ENCODE measurements at places on chromosomes 11 and 22. TPM values are rescaled to one million over a fixed set of nuclear protein-coding genes. Genes with fewer than 3 reads are reported as not detected.

DNA sequence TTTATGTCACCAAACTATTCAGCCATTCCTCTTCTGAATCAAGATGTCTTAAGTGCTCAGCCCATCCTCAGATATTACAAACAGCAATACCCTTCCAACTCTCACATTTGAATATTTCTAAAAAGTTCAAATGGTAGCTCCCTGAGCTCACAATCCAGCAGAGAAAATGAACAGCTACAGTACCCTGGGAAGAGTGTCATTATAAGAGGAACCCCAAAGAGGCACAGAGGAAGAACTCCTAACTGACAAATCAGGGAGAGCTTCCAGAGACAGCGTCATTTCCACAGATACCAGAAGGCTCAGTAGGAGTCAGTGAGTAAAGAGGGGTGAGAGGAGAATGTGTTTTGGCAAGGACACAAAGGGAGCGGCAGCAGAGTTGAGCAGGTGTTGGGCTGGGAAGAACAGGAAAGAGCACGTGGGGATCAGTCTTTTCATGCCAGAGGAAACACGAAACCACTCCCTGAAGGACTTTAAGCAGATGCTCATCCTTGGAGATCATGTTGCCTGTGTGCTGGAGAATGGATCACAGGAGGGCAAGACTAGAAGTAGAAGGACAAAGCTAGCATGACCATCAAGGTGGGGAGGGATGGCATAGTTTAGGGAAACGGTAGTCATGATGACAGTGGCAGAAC lies 4.3 kb downstream of the CLTCL1 start:
- no peak overlapping the region for H3K4me3 ChIP-seq
- H3K4me1 ChIP-seq = peaks cover 61% of the 10 kb centered on the region
- DNase-seq = peak; percentile 16

DNA sequence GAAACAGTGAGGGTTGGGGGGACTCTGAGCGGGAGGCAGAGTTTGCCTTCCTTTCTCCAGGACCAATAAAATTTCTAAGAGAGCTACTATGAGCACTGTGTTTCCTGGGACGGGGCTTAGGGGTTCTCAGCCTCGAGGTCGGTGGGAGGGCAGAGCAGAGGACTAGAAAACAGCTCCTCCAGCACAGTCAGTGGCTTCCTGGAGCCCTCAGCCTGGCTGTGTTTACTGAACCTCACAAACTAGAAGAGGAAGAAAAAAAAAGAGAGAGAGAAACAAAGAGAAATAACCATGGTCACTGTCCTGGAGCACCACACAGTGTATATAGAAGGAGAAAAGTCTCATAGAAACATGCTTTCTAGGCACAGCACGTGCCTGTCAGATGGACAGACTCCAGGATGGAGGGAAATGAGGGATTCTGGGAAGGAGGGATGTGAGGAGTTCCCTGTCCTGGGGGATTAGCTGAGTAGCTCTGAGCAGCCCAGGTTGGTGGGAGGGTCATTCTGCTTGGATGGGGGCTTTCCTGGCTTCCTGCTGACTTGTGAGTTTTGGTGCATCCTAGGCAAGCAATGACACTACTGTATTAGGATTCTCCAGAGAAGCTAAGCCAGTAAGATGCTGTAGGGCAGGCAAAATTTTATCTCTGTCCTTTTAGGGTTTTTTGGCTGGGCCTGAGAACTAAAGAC lies 3.1 kb downstream of the GSTP1 start:
- no peak for DNase-seq
- H3K4me1 ChIP-seq = peaks cover 9% of the 10 kb centered on the region
- 0 out of 2 replicates have a peak, but pooled peaks cover 8% of the 10 kb centered on the region for H3K36me3 ChIP-seq

- no peaks in the 10 kb centered on the region for H3K27me3 ChIP-seq
- no peak for DNase-seq
Observed at GRCh38 chr11:61147271-61147670, 14.0 kb downstream of the VPS37C start.

DNA sequence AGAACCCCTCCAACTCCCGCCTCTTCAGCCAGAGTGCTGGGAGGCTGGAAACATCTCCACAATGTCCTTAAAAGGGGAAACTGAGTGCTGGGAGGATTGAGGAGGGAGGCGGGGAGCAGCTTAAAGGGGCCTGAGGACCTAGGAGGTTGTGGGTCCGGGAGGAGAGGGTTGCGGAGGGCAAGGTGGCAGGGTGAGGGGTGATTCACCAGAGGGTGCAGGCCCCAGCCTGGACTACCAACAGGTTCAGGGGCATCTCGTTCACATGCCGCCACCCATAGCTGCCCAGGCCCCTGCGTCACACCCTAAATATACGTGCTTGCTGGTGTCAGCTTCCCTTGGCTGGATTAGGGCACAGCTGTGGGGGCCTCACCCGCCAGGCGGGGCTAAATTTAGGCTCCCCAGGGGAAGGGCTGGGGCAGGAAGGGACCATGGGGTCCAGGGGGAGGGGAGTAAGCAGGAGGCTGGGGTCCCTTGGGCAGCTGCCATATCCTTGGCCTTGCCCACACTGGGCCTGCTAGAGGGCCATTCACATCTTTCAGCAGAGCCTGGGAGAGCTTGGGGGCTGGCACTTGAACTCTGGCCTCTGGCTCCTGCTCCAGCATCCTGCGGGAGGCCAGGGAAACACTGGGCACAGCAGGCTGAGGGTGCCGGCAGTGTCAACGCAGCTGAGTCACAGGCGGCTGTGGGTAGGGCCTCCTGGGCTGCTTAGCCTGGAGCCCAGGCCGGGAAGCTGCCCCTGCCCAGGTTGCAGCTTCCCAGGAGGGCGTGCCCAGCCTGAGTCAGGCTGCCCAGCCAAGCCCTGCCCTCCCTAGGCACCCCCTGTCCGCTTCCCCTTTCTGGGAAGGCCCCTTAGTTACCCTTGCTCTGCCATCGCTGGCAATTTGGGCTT lies 1.3 kb downstream of the EHBP1L1 start:
- peak overlapping the region; percentile 92 for H3K4me3 ChIP-seq
- peaks cover 24% of the 10 kb centered on the region for H3K4me1 ChIP-seq
- H3K27me3 ChIP-seq = no peaks in the 10 kb centered on the region
- peak; percentile 93 for DNase-seq
- peaks cover 6% of the 10 kb centered on the region for H3K36me3 ChIP-seq

GRCh38 chr22:20156611-20157429 lies 6.0 kb upstream of the CCDC188 start:
- H3K4me1 ChIP-seq = no peaks in the 10 kb centered on the region
- no peaks in the 10 kb centered on the region for H3K27me3 ChIP-seq
- DNase-seq = peak; percentile 53
- H3K27ac ChIP-seq = no peak overlapping the region

- peak overlapping the region; percentile 79 for H3K4me3 ChIP-seq
- no peaks in the 10 kb centered on the region for H3K27me3 ChIP-seq
- DNase-seq = no peak
- H3K36me3 ChIP-seq = no peaks in the 10 kb centered on the region
Observed at GRCh38 chr11:130003717-130004001, 1.0 kb upstream of the PRDM10 start.

DNA sequence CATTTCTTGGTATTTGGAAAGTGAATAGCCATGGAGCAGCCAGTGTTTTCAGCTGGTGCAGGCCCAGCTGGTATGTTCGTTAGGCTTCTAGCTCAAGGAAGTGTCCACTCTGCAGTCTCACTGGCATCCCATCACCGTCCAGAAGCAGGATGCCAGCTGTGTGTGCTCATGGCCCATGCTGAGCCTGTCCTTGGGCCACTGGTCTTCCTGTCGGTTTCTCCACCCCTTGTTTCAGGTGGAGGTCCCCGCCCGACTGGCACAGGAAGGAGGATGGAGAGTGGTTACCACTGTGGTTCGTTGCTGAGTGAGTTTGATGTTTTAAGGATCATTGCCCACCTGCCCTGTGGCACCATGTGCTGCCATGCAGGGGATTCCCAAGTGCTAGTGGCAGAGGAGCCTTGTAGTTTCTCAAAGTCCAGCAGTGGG lies 63.7 kb downstream of the MED15 start:
- peak overlapping the region; percentile 98 for H3K27ac ChIP-seq
- H3K4me1 ChIP-seq = peaks cover 55% of the 10 kb centered on the region
- peaks cover 62% of the 10 kb centered on the region for H3K36me3 ChIP-seq

GRCh38 chr11:44247508-44247907 lies 62.4 kb downstream of the ALX4 start:
- H3K27ac ChIP-seq = no peak overlapping the region
- no peaks in the 10 kb centered on the region for H3K27me3 ChIP-seq
- H3K36me3 ChIP-seq = no peaks in the 10 kb centered on the region

- no peaks in the 10 kb centered on the region for H3K27me3 ChIP-seq
- H3K27ac ChIP-seq = no peak overlapping the region
- H3K36me3 ChIP-seq = no peaks in the 10 kb centered on the region
- DNase-seq = no peak
- no peaks in the 10 kb centered on the region for H3K4me1 ChIP-seq
Observed at GRCh38 chr11:36211761-36212430, 77.3 kb downstream of the COMMD9 start.

DNA sequence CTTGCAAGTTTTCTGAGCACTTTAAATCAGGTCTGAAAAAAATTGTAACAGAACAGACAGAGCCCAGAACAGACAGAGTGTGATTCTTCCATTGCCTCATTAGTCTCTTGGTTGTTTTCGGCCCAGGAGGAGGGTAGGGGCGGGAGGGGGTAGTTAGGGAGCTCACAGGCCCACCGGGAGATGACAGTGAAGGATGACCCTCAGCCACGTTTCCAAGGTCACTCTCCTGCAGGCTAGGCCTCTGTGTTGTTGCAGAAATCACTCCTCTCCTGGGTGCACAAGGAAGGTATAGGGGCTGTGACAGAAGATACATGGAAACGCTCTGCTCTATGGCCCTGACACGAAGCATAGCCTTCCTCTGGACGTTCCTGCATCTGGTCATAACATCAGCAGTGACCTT lies 69.3 kb downstream of the ABTB2 start:
- H3K4me1 ChIP-seq = no peaks in the 10 kb centered on the region
- no peaks in the 10 kb centered on the region for H3K36me3 ChIP-seq
- H3K4me3 ChIP-seq = no peak overlapping the region
- H3K27me3 ChIP-seq = no peaks in the 10 kb centered on the region

- H3K4me1 ChIP-seq = no peaks in the 10 kb centered on the region
- no peak overlapping the region for H3K4me3 ChIP-seq
- H3K27ac ChIP-seq = no peak overlapping the region
- H3K27me3 ChIP-seq = 0 out of 2 replicates have a peak, but pooled peaks cover 4% of the 10 kb centered on the region
Observed at GRCh38 chr11:133916784-133917440, 39.9 kb downstream of the IGSF9B start.

GRCh38 chr11:88827018-88827676 lies 238.6 kb downstream of the GRM5 start:
- no peaks in the 10 kb centered on the region for H3K36me3 ChIP-seq
- no peaks in the 10 kb centered on the region for H3K27me3 ChIP-seq
- H3K4me1 ChIP-seq = no peaks in the 10 kb centered on the region
- DNase-seq = no peak
- H3K27ac ChIP-seq = no peak overlapping the region

DNA sequence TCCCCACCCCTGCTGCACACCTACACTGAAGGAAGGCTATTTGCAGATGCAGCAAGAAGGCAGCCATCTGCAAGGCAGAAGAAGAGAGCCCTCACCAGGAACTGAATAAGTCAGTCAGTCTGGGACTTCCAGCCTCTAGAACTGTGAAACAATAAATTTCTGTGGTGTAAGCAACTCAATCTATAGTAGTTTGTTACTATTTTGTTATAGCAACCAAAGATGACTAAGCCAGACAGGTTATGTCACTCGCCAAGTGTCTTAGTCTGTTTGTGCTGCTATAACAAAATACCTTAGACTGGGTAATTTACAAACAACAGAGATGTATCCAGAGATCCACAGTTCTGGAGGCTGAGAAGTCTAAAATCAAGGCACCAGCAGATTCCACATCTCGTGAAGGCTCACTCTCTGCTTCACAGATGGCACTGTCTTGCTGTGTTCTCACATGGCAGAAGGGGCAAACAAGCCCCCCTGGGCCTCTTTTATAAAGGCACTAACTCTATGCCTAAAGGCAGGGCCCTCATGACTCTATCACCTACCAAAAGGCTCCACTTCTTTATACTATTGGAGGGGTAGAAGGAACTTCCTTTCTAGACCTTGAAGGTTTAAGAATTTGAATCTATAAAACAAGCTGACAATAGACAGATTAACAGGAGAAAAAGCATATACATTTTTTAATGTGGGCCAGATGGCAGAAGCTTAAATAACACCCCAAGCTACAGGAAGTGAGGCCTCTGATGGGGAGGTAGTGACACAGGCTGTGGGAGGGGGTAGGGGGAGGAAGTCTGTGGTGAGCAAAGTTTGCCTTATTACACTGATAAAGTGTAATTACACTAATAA lies 12.3 kb downstream of the APOL6 start:
- H3K36me3 ChIP-seq = peaks cover 26% of the 10 kb centered on the region
- H3K4me3 ChIP-seq = no peak overlapping the region
- H3K27me3 ChIP-seq = no peaks in the 10 kb centered on the region
- peak; percentile 51 for DNase-seq

DNA sequence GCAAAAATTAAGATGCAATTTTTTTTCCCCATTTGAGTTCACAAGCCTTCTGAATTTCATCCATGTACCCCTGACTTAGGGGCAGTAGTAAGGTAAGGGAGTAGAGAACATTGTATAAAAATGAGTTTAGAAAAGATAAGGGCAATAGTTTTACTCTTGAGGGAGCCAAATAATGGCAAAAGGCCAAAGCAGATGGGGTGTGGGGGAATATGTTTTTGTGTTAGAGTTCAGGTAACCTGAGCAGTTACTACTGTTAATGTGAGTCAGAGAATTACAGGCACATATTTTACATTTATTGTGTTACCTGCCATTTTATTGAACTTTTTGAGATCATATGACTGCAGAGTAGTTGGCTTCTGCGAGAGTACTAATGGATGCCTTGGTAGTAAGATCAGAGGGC lies 3.1 kb downstream of the EED start:
- H3K36me3 ChIP-seq = 0 out of 2 replicates have a peak, but pooled peaks cover 4% of the 10 kb centered on the region
- no peak overlapping the region for H3K27ac ChIP-seq
- no peak for DNase-seq
- H3K4me1 ChIP-seq = peaks cover 40% of the 10 kb centered on the region

DNA sequence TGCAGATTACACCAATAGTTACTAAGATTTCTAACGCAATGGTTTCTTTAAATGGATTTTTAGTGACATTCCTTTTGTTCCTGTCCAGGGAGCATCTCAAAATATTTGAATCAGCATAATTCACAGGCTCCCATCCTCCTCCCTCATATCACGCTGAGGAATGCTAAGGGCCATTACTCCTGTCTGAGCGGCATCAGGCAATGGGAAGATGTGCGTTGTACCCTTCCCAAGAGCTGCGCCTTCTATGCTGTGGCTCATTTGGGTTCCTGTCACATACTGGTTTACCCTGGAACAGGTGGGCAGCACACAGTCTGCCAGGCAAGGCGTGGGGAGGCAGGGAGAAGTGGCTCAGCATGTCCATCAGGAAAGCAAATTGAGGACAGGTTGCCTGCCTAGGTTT lies 121.9 kb downstream of the DBX1 start:
- DNase-seq = no peak
- peaks cover 11% of the 10 kb centered on the region for H3K36me3 ChIP-seq
- peaks cover 12% of the 10 kb centered on the region for H3K4me1 ChIP-seq
- H3K4me3 ChIP-seq = no peak overlapping the region
- no peak overlapping the region for H3K27ac ChIP-seq

- no peak overlapping the region for H3K4me3 ChIP-seq
- no peaks in the 10 kb centered on the region for H3K27me3 ChIP-seq
- DNase-seq = no peak
Observed at GRCh38 chr11:47669856-47670255, 27.5 kb upstream of the MTCH2 start.

GRCh38 chr11:45518141-45518832 lies 147.1 kb downstream of the CHST1 start:
- H3K4me1 ChIP-seq = no peaks in the 10 kb centered on the region
- no peak overlapping the region for H3K4me3 ChIP-seq
- H3K27me3 ChIP-seq = 0 out of 2 replicates have a peak, but pooled peaks cover 3% of the 10 kb centered on the region
- no peak overlapping the region for H3K27ac ChIP-seq
- H3K36me3 ChIP-seq = no peaks in the 10 kb centered on the region
- DNase-seq = no peak

Gene C1QTNF5
- 27.9 TPM for total RNA-seq

Gene FRMD8
- 106 TPM for total RNA-seq

Gene NFAM1
- not detected for total RNA-seq

Gene ME3
- total RNA-seq = 10.9 TPM

Gene PKP3
- 4.9 TPM for total RNA-seq

Gene PAX6
- total RNA-seq = not detected

Gene SCO2
- total RNA-seq = 17.5 TPM

Gene H19
- 0.25 TPM for total RNA-seq

Data from GM23248 (cell line).